ENCODE measurements at places on chromosomes 16 and 17.

DNA sequence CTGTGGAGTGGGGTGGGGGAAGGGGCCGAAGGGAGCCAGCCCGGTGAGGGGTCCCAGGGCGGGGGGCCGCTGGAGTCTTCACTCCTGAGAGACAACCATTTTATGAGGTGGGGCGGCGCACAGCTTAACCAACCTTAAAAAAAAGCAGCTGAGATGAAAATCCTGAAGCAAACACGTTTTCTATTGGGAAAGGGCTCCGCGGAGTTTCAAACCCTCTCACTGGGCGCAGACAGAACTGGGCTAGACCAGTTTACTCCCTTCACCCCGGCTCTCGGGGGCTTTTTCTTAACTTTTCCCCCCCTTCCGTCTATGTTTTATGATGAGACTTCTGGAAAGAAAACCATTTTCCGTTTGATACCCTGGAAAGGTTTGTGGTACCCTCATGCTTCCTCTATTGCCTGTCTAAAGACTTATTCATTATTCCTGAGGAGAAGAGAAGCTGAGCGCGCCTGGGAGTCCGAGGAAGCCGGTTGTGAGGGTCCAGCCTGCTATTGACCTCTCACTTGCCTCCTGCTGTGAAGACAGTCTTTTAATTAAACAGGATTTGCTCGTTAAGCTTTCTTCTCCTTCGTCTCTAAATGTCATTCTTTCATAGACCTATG is 482 bp upstream of the SSH2 start:
- peak; percentile 36 for DNase-seq

DNA sequence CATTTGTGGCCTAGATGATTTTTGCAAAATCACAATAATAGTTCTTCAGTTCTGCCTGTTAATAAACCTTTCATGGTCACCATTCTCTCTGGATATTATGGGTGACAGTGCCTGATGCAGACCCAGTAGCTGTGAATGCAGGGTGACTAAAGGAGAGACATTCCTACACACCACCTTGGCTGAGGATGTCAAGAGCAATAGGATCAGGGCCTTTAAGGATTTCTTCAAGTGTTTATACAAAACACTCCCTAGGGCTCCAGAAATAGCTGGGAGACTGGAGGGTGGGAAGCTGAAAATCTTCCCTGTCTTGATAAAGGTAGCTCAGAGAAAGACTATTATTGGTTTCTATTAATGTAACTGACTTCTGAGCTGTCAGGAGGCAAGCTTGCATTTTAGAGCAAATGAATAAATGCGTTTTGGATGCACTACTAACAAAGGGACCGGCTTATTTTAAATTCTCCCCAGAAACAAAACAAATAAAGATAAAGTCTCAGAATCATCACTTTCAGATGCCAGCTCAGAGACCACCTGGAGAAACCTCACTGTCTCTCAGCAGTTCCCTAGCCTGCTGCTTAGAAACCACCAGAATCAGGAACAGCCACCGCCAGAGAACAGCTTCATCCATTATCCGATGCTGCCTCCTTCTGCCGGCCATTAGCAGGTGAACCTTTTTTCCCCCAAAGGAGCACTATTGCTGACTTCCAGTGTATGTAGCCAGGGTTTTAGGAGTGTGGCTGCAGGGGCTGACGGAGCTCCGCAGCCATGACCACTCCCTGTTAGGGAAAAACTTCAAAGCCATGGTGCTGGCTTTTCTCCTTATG is 171.4 kb upstream of the DYNLRB2 start:
- DNase-seq, result peak; percentile 37

DNA sequence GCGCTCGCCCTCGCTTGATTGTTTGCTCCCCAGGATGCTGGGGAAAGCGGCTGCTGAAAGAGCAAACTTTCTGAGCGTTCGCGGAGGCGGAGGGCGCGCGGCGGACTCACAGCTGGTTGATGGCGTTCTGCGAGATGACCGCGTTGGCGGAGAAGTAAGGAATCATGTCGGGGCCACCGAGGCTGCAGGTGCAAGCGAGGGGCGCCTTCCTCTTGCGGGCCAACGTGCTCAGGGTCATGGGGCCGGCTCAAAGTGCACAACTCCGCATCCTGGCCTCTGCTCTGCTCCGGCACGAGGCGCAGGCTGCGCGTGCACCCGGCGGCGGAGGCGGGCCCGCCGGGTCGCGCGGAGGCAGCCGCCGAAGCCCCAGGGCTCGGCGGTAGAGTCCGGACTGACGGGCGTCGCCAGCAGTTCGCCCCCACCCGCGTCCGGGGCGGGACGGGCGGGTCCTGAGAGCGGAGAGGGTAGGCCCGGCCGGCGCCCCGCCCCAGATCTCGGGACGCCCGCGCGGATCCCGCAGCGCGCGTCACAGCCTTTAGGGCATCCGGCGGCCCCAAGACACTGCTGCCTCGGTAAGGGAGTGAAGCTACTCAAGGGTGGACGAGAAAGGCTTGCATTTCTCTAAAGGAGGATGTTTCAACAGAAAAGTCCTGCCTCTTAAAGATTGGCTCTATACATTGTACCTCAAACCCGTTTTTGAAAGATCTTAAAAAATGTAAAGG is 138.5 kb upstream of the CORO6 start:
- peak; percentile 89 for DNase-seq

DNA sequence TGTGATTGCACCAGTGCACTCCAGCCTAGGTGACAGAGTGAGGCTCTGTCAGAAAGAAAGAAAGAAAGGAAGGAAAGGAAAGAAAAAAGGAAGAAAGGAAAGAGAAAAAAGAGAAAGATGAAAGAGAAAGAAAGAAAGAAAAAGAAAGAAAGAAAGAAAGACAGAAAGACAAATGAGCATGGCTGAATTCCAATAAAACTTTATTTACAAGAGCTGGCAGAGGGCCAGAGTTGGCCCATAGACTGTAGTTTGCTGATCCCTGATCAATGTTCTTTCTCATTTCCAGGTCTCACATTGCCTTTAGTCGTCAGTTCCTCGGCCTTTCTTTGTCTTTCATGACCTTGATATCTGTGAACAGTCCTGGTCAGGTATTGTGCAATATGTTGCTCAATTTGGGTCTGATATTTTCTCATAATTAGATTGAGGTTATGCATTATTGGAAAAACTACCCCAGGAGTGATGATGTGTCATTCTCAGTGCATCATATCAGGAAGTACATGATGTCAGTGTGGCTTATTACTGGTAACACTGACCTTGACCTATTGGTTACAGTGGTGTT is 68.5 kb upstream of the MED9 start:
- peak; percentile 37 for DNase-seq

DNA sequence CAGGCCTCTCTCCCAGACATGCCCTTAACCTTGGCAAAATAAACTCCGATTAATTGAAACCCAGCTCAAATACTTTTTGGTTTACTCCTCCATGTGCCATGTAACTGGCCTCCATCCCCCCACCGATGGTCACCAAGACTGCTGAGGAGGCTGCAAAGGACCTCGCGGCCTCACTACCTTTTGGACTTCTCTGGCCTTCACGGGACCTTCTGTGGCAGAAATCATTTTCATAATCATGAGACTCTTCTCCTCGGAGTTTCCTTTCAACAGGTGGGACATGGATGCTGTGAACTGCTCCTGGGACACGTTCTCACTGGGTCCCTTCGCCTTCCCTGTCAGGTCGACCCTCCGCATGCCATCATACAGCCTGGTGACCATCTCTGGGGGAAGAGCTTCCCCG is 9.0 kb downstream of the MEAK7 start:
- DNase-seq, result no peak

- DNase-seq, result no peak
Measured at GRCh38 chr17:77476006-77476405, 335.2 kb downstream of the SEC14L1 start.

DNA sequence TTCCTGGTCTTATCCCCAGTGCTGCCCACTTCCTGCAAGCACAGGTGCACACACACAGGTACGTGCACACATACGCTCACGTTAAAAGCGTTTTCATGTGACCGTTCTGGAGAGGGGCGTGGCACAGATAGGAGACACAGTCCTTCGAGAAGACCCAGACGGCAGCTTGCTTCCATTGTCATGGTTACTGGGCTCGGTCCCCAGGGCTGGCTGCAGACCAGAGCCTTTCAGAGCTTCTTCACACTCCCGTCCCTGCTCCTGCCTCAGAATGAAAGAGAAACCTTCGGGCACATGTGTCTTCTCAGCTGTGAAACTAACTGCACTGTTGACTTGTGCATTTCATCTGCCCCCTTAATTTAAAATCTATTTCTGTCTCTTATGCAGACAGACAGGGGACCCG is 154.2 kb downstream of the PITPNC1 start:
- DNase-seq, result no peak

DNA sequence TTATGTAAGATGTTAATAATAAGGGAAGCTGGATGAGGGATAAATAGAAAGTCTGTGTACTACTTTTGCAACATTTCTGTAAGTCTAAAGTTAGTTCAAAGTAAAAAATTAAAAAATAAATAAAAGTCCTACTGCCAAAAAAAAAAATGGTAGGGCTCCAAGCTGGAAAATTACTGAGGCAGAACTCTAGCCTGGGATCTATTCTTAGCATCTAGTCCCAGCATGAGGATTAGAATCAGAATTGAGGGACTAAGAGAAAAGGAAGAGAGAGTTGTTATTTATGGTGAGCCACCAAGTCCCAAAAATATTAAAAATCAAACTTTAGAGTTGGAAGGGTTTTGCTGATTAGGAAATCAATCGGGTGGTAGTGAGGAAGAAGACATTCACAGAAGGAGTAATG is 110.3 kb downstream of the CYB561 start:
- no peak for DNase-seq

- no peak for DNase-seq
Measured at GRCh38 chr17:30389756-30390300, 11.1 kb downstream of the CPD start.
